ENCODE measurements at places on chromosomes 3 and 15.

DNA sequence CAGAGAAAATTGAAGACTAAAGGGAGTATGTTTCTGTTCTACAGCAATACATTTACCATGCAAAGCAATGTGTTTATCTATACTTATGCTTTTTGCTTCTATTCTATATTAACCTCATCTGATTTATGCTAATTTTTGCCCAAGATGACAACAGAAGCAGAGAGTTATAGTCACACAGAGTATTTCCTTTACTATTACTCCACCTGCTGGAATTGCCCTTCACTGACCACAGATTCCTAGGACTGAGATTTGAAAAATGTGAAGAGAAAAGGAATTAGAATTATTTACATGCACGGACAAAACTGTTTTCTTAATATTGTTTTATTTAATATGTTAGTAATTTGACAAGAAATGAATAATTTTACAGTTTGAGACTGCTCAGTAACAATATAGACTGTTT is 745.6 kb downstream of the VGLL3 start:
- DNase-seq, result no peak

- no peak for DNase-seq
Measured at GRCh38 chr3:49582177-49582576, 27.9 kb downstream of the BSN start.

DNA sequence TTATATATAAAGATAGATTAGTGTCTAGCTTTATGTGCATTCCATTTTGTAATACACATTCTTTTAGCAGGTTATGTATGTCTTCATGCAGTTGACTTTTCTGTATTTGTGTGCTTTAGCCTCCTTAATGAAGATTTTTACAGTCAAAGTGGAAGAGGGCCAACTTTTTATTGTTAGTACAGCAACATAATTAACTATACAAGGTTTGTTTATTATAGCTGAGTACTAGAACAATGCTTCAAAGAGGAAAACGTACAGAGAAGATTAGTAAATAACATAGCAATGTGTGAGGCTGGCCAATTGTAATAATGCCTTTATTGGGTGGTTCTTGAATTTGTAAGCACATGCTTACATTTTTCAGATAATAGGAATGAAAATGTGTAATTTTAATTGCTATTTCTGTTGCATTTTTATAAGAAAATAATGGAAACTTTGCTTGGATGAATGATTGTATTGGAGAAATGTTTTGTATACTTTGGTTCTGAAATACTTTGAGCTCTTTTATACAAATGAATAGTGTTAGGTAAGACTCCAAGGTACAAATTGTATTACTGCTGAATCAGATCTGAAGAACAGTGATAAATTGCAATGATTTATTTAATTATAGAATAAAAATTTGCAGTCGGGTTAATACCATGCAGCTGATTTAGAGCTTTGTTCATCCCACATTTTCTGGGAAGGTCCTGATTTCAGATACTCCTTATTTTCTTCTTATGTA is 41.4 kb downstream of the UBE2E2 start:
- DNase-seq, result no peak

GRCh38 chr3:71649757-71650156 is 66.2 kb upstream of the FOXP1 start:
- no peak for DNase-seq

DNA sequence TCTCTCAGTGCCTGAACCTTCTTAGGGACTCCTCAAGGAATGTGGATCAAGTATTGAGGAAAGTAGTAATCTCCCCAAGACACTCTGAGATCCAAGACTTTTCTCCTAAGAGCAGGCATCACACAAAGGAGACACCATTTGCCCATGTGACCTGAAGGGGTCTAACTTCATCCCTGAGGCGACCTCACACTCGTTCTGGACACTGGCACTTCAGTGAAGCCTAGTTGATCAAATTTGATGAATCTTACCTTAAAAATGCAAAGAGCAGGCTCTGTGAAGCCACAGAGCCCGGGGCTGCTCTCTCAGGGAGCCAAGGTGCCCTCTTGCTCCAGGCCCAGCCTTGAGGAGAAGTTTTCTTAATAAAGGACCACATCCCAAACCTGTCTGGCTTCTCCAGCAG is 64.3 kb downstream of the SCN11A start:
- no peak for DNase-seq

- no peak for DNase-seq
Measured at GRCh38 chr3:127448671-127449070, 141.9 kb downstream of the TPRA1 start.

GRCh38 chr15:100125401-100126191 is 216.2 kb downstream of the ADAMTS17 start:
- no peak for DNase-seq

- no peak for DNase-seq
Measured at GRCh38 chr3:69378112-69378802, 7.6 kb downstream of the FRMD4B start.

DNA sequence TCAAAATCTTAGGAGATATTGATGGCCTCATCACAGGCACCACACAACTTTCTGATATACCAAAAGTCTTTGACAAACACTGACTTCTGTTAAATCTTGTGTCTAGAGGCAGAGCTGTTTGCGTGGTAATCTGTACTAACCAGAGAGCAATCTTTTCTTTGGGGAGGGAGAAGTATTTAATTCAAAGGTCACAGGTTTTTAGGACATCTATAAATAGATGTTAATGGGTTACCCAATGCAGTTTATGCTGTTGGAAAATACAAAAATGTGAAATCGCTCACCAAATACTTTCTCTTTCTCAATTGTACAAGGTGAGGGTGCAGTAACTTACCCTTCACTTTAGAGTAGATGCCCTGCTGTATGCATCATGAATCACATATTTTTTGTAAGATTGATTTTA is 510.5 kb downstream of the NSUN3 start:
- DNase-seq, result no peak

DNA sequence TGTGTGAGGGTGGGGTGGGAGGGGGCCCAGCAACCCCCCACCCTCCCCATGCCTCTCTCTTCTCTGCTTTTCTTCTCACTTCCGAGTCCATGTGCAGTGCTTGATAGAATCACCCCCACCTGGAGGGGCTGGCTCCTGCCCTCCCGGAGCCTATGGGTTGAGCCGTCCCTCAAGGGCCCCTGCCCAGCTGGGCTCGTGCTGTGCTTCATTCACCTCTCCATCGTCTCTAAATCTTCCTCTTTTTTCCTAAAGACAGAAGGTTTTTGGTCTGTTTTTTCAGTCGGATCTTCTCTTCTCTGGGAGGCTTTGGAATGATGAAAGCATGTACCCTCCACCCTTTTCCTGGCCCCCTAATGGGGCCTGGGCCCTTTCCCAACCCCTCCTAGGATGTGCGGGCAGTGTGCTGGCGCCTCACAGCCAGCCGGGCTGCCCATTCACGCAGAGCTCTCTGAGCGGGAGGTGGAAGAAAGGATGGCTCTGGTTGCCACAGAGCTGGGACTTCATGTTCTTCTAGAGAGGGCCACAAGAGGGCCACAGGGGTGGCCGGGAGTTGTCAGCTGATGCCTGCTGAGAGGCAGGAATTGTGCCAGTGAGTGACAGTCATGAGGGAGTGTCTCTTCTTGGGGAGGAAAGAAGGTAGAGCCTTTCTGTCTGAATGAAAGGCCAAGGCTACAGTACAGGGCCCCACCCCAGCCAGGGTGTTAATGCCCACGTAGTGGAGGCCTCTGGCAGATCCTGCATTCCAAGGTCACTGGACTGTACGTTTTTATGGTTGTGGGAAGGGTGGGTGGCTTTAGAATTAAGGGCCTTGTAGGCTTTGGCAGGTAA is 8.1 kb downstream of the FAM131A start:
- DNase-seq, result no peak

DNA sequence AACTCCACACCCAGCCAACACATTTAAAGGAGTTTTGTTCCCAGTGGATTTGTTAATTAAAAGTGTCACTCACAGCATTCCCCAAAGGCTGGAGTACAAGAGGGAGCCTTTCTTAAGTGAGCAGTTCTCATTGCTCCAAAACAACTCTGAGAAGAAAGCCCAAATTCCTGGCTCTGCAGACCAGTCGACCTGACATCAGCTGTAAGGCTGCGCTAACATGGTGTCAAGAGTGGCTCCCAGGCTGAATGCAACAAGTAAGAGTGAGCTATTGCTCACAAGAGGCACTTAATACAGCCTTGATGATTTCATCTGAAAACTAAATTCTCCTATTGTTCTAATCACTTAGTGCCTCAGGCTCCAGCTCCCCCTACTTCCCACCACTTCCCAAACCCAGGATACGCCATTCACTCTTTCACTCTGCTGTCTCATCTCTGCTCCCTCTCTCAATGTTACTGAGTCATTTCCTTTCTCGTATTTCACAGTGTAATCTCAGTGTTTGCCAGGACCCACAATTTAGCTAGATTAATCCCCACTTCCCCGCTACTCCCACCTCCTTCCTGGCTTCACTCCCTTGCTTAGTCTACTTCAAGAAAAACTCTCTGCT is 81.8 kb downstream of the WWTR1 start:
- DNase-seq, result no peak

- DNase-seq, result no peak
Measured at GRCh38 chr3:154496540-154496939, 66.5 kb upstream of the GPR149 start.

- DNase-seq, result no peak
Measured at GRCh38 chr3:56075089-56075488, 393.2 kb downstream of the ERC2 start.

DNA sequence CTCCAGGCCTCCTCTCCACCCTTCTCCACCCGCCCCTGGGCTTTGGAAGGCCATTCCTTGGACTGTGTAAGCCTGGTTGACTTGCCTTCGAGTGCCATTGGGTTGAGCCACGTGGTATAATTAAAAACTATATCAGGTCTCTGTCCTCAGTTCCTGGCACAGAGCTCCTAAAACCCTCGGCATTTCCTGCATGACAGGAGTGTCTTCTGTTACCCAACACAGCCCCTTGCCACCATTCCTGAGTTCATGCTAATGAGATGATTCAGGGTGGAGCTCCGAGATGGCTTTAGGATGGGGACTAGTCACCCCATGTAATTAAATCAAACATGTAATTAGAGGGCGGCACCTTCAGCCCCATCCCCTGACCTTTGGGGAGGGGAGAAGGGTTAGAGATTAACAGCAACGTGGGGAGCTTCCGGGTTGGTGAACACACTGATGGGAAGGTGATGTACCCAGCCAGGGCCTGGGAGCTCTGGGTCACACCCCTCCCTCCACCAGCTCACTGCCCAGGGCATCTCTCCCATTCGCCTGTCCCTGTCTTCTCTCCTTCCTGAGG is 256.4 kb downstream of the FAM43A start:
- no peak for DNase-seq

DNA sequence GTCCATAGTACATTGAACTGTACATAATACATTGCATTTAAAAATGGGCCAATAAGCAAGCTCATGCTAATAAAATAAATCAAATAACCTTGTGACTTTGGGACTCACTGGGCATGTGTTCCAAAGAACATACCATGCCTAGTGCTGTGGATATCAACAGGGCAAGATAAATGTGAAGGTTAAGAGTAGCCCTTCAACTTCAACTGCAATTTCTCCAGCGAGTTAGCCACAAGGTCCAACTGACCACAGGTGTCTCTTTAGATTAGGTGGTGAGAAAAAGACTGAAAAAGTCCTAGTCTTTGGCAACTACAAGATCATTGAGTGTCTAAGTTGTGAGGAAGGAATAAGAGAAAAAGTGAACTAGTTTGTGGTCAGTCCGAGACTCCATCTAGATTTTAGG is 78.3 kb upstream of the ATP11B start:
- no peak for DNase-seq

GRCh38 chr3:50268703-50269451 is at the start of gene SEMA3B:
TSS of gene SEMA3B (plus strand) at chr3:50269147. CDS start at chr3:50269241, 94 bp downstream.
- DNase-seq, result no peak

DNA sequence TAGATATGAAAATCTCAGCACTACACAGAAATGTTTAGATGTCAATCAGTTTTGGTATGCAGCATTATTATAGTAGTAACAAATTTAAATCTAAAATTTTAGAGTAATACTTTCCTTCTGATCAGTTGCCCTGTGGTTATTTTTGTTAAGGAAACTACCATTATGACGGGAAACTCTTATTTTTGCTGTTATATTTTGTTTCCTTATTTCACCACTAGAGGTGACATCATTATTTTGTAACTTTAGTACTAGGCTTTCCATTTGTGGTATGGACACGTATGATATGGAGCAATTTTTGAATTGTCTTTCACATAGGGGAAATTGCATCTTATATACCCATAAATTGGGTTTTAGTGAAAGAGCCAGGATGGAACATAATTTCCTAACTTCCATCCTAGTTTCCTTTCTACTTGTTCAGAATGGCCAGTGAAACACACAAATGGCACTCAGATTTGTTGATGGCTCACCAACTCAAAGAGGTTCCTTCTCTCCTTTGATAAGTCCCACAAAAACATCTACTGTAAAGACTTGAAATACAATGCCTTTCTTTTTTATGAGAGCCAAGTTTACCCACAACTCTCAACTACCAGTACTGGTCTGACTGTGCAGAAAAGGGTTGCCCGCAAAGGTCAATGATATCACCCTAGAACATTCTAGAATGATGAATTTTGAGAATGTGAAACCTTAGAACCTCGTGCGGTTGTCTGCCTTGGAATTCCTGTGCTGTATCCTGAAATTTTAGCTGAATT is 19.4 kb upstream of the PPP4R2 start:
- no peak for DNase-seq

DNA sequence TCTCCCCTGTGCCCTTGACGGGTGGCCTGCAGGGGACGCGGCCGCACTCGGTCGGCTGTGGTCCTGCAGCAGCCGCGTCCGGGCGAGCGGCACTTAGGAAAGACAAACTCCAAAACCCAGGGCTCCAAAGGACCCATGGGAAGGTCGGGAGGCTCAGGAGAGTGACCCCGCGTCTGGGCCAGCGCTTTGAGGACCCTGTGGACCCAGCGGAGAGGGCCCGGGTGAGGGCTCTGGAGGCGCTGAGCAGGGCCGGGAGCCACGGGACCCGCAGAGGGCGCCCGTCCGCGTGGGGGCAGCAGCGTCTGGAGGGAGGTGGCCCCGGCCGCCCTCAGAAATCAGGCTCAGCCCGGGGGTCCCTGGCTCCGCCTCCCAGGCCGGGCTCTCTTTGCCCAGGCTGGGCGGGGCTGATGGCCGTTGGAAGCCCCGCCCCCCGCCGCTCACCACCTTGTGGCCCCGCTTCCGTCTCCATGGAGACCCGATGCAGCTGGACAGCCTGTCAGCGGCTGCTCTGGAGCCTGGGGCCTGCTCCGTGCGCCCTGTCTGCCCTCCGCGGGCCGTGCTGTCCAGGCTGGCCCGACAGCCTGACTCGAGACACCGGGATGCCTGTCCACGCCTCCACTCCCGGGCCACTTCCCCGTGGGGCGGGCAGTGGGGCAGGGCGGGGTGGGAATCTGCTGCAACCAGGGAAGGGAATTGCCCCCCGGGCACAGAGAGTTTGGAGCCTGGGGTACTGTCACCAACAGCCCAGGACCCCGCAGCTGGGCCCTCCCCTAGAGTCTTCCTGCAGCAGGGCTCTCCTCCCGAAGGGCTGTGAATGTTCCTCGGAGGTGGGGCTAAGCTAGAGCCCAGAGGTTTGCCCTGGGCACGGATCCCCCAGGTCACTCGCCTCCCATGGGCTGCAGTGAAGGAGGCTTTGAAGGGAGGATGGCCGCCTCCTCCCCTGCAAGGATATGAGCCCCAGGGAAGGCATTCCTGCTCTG is 34.8 kb upstream of the RPL32 start:
- DNase-seq, result no peak

DNA sequence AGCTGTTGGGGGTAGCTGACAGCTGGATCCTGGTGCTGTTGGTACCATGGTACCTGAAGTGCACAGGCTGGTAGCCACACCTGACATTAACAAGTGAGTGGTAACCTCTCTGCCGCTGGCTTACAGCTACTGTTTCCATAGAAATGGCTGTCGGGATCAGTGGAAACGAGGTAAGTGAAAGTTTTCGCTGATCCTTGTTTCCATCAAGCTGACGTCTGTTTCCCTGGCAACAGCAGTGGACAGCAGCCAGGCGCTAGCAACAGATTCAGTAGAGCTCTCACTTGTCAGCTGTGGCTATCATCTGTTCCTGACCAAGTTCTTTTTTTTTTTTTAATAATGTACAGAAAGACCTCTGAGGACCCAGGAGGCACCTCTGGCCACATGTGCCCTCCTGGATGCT is 166.2 kb downstream of the CHDH start:
- no peak for DNase-seq
